ENCODE measurements at places on chromosomes 2 and 18.

GRCh38 chr2:80300954-80301353 lies 3.6 kb downstream of the LRRTM1 start:
- no peak for ATAC-seq

- no peak for ATAC-seq
Observed at GRCh38 chr18:4748975-4749374, 293.9 kb upstream of the DLGAP1 start.

DNA sequence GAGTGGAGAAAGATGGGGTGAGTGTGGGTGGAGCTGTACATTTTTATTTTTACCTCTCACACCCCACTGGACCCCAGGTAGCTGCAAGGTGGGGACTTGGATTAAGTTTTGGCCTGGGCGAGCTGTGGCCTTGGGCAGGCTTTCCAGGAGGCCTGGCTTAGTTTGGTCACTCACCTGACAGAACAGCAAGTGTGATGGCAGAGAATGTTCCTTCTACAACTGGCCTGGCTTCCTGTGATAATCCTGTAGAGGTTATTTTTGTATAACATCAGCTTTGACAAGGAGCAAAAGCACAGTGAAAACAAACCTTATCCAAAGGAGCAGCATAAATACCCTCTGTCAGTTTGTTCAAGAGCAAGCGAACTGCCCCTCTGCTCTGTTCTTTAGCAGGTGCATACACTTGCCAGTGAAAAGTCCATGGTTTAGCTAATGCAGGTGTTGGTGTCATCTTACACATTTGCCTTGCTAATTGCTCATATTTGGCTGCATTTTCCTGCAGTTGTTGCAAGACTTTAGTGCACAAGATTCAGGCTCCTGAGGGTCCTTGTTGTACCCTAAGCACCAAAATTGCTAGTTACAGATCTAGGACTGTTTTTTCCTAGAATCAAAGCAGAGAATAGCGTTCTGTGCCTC lies 6.3 kb downstream of the THNSL2 start:
- no peak for ATAC-seq

DNA sequence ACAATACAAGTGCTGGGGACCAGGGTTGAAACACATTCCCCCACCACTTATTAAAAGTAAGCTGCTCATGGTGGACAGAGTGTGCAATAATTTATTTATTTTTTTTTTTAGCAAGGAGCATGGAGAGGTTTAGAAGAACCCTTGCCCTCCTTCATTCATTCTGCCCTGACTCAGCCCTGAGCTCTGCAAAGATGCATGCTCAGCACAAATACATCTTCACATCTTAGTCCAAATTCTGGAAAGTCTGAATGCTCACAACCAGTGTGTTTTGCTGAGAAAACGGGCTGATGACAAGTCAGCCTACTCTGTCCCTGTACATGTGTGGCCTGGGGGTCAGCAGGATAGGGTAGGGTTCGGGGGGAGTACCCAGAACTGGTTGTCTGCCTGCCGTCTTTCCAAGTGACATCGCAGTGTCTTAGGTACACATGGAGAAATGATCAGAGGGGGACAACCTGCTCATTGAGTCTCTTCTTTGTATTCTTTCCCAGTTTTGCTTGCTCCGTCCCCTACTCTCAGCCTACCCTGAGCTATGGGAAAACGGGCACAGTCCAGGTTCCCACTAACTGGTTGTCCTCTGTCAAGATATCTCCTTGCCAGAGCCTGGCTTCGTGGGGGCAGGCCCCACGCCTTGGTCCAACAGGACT lies 76.4 kb downstream of the ADD2 start:
- ATAC-seq = no peak

DNA sequence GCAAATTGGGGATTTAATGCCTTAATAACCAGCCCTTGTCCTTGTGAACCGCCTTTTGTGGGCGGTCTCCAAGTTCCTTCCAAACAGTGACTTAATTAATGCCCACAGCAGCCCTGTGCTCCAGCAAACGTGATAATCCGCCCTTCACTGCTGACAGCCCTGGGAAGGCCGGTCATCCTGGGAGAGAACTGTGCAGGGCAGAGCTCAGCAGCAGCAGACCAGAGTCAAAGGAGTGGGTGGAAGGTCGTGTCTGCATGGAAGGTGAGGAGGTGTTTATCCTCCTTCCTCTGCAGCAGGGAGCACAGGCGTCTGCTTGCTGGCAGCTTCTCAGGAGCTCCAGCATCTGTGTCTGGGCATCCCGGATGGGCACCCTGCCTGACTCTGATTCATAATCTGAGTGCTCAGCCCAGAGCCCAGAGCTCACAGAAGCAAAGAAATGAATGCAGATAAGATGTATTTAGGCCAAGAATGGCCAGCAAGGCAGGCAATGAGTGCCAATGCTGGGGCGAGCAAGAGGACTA lies 270.0 kb upstream of the PXDN start:
- no peak for ATAC-seq

GRCh38 chr18:9321736-9322135 lies 12.8 kb upstream of the TWSG1 start:
- ATAC-seq = no peak

GRCh38 chr2:224084266-224084892 lies 45.3 kb upstream of the SERPINE2 start:
- no peak for ATAC-seq
